Body of pancreas (tissue), 4 donors: ENCODE measurements at places on chromosomes 6 and 20.

DNA sequence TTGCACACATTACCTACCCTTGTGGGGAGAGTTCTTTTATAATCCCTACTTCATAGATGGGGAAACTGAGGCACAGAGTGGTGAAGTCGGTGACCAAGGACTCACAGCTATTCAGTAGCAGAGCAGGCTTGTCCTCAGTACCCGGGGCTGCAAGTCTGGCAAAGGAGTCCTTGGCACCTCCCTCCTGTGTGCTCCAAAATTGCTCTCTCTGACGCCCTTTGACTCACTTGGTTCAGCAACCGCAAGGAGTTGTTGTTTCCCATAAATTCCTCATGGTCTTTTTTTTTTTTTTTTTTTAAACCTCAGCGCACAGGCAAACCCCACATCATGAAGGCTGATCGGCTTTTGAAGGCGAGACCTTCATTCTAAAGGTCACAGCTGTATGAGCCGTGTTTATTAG, 143.2 kb downstream of the CEBPB start:
- no peak for DNase-seq

GRCh38 chr20:10090588-10091166, 55.9 kb downstream of the ANKEF1 start:
- DNase-seq = peak; percentile 78

DNA sequence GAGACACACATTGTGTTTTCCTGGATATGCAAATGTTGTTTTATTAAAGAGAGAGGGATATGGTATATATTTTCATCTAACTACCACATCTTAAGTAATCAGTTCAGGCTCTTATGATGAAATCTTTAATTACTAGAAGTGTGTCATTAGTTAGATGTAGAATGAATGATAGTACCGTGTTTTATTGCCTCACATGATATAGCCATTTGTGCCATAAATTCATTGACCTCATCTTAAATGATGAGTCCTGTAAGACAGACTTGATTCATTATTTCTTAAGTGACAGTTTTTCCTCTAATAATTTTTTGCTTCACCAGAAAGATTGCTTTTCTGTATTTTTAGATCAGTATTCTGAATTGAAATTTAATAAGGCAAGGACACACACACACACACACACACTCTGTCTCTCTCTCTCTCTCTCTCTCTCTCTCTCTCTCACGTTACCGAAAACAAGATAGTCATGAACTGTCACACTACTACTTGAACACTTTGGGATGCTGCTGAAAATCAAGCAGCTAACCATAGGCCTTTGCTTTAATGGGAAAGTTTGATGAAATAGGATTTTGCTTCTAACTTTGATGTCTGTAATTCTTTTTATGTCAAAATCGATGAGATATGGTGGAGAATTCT, 140.5 kb downstream of the SOBP start:
- no peak for DNase-seq

- peak; percentile 13 for DNase-seq
Measured at GRCh38 chr20:8647961-8648441, 420.9 kb upstream of the PLCB4 start.

DNA sequence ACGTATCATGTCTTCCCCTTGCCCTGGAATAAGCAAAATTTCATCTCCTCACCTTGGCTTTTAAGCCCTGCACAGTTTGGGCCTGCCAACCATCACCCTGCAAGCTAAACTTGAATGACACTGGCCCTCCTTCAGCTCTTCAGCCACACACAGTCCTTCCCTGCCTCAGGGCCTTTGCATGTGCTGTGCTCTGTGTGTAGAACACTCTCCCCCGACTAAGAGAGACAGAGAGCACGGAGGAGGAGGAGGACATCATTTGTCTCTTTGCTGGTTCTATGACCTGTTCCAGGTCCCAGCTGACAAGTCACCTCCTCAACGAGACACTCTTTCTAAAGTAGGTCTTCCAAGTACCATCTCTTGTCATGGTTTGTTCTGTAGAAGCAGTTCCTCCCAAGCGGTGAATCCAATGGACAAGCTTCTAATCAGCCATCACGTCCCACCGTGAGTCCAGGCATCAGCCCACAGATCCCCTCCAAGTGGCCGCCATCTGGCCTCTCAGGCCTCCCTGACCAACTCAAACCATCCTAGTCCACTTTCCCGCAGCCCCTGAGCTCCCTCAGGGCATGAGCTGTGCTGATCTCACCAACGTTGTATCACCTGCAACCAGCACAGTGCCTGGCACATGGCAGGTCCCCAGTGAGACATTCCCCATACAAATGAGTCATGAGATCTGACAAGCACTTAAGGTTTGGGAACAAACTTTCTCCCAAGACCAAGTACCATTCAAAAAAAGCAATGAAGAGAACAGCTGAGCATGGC, 30.5 kb downstream of the NFATC2 start:
- no peak for DNase-seq

DNA sequence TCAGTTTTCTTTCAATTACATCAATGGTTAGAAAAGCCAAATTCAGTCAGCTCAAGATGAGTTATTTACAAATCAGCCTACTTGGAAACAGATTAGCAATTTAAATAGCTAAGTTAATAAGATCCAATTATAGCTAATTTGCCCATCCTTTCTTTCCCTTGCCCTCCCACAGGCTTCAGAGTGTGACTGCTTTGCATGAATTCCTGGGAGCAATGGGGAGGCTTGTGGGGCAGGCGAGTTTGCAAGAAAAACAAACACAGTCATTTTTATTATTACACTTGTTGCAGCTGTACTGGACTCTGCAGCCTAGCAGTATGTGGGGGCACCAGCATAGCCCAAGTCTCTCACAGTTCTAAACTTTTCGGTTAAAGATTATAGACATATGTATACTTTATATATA, 219.0 kb downstream of the NKAIN2 start:
- DNase-seq = no peak

DNA sequence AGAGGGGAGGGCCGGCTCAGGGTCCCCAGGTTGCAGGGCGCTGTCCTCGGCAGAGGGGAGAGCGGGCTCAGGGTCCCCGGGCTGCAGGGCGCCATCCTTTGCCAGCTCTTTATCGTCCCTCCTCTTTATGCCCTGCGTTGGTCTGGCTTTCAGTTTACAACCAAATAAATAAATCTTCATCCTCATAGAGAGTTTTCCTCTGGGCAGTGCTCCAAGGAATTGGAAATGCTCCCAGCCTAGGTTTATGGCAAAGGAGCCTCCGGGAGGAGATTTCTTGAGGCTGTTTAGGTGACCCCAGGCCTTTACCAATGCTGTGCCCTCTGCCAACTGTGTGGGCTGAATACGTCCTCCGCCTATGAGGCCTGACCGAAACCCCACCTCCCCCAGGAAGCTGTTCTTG, 60.2 kb downstream of the CHMP4B start:
- DNase-seq = no peak
